Peyer's patch (tissue), 4 donors: ENCODE measurements at places on chromosomes 12 and 14.
A peak's percentile ranks its signal among the peaks of the same experiment; 100 is the strongest.

DNA sequence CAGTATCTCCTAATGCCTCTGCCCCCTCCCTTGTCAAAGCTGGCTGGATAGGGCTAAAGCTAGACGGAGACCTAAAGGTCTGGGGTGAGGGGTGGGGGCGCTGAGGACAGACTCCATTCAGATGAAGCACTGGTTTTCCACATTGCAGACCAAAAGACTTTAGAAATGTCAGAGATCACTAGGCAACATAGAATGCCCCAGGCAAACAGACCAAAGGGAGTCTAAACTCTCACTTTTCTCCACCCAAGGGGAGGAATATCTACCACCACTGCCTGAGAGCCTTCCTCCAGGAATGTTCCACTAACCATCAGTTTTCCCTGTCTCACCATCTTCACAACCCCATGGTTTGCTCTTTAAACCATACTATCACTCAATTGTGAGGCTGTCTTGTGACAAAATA, 106.9 kb upstream of the KRAS start:
- no peak for DNase-seq

DNA sequence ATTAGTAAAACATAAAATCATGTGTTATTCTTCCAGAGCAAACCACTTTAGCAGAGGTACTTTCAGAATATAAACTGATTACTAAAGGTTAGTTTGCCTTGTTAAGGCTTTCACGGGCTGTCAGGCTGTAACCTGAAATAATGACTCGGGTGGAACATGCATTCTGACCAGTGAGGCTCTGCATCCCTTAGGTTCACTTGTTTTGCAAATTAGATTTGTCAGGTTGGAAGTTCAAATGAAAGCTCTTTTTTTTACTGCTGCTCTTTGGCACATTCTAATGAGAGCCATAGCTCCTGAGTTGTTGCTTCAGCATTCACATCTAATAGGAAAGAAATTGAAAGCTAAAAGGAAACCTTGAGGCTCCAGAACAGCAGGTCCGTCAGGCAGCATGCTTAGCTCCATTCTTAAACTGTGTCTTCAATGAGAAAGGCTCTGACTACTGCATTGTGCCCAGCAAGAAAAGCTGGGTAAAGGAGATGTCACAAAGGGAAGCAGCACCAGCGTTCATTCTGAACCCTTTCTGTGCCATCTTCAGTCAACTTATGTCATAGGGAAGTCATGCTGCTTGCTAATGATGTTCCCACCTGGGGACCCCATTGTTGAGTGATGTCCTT, 445.5 kb upstream of the FBXO33 start:
- DNase-seq: no peak

DNA sequence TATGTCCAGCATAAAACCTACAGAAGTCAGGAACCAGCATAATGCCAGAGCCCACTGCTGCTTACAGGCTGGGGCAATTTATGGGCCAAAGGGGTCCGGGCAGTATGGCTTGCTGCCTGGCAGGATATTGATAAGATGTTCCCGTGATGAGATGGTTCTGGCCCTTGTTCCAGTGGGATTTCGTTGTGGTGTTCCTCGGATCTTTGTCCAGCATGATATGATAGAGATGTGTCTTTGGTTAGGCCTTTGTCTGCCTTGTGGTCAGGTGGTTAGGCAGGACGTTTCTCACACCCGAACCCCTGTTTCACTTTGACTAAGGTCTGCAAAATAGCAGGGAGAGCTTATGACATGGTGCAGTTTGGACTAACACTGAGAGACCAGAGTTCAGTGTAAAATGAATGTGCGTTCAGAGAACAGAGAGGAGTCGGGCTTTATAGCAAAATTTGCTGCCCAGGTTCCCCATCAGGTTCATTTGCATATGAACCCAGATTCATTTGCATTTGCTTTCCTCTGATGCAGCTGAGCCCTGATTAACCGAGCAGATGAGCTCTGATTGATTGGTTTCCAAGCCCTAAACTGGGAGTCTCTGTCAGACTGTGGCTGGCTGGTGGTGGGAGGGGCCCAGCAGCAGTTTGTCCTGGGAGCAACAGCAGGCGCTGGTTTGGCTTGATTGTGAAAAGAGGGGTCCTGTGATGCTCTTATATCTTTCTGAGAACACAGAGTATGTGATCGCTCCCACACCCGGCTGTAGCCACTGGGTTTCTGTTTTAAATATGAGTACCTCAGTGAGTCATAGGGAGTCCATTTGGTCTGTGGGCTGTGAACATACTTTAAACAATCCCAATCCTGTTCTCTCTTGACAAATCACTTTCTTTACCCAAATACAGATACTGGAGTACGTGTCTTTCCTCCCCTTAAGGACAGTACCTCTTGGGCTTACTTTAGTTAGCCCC, 156.3 kb upstream of the PZP start:
- peak; percentile 62 for DNase-seq

- peak; percentile 62 for DNase-seq
Measured at GRCh38 chr14:90522571-90523191, 125.9 kb downstream of the CALM1 start.

DNA sequence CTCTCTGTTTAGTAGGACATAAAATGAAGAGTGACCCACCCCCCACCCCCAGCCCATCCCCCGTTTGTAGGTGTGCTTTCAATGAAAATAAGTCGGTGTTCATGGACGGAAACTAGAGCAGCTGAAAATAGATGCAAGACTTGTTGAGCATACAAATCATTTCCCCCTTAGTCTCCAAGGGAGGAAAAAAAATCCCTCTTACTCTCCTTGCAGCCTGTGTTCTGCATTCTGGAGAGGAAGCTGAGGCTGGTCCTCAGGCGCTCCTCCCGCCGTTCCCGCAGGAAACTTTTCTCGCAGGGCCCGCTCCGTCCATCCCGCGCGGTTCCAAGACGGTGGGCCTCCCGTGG, 259.0 kb upstream of the E2F7 start:
- DNase-seq: no peak

DNA sequence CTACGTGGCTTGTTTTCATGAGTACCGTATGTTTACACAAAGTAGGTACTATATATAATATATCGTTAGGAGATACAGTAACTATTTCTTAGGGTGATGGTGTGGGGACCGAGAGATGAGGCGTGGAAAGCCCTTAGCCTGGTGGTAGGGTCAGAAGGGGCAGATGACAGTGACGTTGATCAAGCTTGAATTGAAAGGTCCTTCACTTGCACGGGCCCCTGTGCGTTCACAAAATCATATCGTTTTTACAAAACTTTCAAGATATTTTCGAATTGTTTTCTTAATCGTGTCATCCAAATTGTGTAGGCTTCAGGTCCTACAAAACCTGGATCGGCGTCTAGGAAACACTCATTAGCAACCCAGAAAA, 881 bp upstream of the SOS2 start:
- no peak for DNase-seq

GRCh38 chr14:50521912-50522341, 10.4 kb downstream of the MAP4K5 start:
- no peak for DNase-seq

DNA sequence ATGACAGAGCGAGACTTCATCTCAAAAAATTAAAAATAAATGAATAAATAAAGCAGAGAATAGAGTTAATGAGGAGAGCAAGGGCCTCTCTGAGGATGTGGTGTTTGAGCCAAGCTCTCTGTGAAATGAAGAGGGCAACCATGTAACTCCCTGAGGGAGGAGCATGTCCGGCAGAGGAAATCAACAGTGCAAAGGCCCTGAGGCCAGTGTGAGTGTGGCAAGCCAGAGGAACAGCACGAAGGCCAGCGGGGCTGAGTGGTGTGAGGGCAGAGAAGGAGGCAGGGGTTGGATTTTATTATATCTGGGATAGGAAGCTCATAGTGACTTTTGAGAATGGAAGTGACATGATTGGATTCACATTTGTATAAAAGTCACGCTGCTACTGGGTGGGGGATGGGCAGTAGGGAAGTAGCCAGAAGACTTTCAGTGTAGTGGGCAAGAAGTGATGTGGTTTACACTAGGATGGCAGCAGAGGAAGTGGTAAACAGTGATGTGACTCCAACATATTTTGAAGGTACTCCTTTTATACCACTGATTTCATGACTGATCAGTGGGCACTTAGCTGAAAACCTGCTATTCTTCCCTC, 10.3 kb upstream of the LRP1-AS start:
- no peak for DNase-seq

GRCh38 chr12:109638735-109639134, 65.1 kb downstream of the MVK start:
- no peak for DNase-seq

- DNase-seq: no peak
Measured at GRCh38 chr14:102037686-102038085, 49.2 kb downstream of the HSP90AA1 start.

- DNase-seq: no peak
Measured at GRCh38 chr12:78167510-78167909, 336.8 kb downstream of the NAV3 start.

DNA sequence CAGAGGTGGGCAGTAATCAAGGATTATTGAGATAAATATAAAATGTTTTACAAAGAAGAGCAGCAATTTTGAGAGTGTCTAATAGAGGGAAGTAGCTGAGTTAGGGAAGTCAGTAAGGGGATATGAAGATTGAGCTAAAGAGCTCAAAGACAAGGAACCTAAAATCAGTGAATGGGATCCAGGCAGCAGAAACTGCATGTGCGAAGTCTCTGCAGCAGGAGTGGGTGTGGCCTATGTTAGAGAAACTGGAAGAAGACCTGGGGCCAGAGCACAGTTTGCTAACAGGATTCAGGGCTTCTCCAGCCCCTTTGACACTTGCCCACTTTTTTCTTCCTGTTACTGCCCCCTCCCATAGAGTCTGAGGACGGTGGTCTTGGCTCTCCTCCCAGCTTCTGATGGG, 36.3 kb upstream of the PLXNC1 start:
- DNase-seq: no peak

GRCh38 chr14:51939755-51940301, 49.5 kb upstream of the RTRAF start:
- no peak for DNase-seq

DNA sequence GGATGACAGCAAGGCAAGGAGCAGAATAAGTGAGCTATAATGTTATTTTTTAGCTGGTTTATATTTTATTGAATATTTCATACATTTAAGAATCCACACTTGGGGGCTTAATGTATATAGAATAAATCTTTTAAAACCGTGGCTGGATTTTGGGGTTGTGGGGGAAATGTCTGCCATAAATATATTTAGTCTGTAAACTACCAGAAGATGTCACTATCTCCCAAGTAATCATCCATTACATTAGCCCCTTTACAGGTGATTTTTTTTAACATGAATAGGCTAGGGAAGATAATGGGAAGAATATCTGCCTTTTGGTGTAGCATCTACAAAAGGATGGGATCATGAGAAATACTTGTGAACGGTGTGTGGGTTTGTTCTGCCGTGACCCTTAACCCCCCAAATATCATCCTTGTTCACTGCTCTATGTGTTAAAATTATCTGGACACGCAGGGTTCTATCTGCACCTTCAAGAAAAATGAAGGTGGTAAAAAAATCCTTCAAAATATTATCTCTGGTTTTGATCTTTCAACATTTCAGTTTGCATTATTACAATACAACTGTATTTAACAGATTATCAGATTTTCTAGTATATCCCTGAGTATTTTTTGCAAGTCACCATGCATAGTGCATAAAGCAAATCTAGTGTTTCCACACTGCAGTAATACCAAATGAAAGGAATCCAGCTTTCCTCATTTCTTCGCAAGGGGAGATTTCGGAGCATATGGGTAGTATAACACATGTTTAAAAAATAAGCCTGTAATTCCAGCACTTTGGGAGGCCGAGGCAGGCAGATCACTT, 8.0 kb upstream of the SLC17A8 start:
- no peak for DNase-seq

DNA sequence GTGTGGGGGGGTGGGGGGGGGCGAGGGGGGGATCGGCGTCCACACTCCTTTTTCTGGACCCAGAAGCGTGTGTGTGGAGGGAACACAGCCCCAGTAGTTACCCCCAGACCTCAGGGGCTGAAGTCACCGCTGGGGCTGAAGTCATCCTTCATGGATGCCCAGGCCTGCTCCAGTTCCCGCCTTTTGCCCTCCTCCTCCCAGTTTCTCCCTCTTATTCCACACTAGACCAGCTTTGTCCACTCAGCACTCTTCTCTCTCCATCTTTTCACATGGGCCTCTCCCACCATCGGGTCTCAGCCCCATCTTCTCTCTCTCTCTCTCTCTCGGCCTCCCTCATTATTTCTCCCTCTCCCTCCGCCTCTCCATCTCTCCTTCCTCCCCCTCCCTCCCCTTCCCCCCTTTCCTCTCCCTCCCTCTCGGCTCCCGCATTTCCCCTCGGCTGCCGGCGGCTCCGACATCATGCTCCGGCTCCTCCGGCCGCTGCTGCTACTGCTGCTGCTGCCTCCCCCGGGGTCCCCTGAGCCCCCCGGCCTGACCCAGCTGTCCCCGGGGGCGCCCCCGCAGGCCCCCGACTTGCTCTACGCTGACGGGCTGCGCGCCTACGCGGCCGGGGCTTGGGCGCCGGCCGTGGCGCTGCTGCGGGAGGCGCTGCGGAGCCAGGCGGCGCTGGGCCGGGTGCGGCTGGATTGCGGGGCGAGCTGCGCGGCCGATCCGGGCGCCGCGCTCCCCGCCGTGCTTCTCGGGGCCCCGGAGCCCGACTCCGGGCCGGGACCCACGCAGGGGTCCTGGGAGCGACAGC, at the start of gene P3H3:
Gene P3H3 (plus strand): TSS at position 426 of the 799 bp plus-strand sequence. CDS start 34 bp downstream, at position 460.
- peak; percentile 63 for DNase-seq

- no peak for DNase-seq
Measured at GRCh38 chr12:113519464-113520307, 48.0 kb upstream of the LHX5 start.

DNA sequence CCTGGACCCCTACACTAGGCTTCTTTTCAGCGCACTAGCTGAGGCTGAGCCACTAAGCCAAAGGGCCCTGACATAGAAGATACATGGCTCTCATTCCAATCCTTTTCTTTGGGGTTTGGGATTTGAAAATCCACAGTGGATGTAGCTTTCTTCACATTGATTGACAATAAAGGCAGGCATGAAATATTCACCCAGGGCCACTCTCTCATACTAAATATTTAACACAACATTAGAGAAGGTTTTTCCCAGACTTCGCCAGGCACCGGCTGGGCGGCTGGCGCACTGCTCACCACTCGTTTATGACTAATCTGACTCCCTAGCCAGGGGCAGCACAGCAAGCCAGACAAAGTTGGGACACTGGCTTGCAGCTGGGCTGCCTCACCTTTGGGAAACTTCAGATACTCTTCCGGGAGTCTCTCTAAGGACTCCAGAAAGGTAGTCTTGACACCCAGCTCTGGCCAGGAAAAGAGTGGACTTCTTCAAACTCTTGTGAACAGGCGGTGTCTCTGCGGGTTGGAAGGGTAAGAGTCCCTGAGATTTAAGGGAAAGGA, 699 bp upstream of the HOXC11 start:
- no peak for DNase-seq

DNA sequence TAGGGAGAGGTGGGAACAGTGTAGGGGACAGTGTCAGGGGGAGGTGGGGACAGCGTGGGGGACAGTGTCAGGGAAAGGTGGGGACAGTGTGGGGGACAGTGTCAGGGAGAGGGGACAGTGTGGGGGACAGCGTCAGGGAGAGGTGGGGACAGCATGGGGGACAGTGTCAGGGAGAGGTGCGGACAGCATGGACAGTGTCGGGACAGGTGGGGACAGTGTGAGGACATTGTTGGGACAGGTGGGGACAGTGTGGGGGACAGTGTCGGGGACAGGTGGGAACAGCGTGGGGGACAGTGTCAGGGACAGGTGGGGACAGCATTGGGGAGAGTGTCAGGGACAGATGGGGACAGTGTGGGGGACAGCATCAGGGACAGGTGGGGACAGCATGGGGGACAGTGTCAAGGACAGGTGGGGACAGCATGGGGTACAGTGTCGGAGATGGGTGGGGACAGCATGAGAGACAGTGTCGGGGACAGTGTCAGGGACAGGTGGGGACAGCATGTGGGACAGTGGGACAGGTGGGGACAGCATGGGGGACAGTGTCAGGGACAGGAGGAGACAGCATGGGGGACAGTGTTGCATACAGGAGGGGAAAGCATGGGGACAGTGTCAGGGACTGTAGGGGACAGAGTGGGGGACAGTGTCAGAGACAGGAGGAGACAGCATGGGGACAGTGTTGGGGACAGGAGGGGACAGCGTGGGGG, 139.0 kb downstream of the TMEM121 start:
- DNase-seq: no peak
